ENCODE measurements at places on chromosomes 6 and 20. TPM values are rescaled to one million over a fixed set of nuclear protein-coding genes. Genes with fewer than 3 reads are reported as not detected.

DNMT3B gene
- 0.93 TPM for total RNA-seq

- peak overlapping the region; percentile 49 for H3K4me3 ChIP-seq
- H3K36me3 ChIP-seq, result no peaks in the 10 kb centered on the region
- no peaks in the 10 kb centered on the region for H3K27me3 ChIP-seq
- peak overlapping the region; percentile 69 for H3K27ac ChIP-seq
Measured at GRCh38 chr20:23143098-23143497, 57.0 kb upstream of the CD93 start.

DNA sequence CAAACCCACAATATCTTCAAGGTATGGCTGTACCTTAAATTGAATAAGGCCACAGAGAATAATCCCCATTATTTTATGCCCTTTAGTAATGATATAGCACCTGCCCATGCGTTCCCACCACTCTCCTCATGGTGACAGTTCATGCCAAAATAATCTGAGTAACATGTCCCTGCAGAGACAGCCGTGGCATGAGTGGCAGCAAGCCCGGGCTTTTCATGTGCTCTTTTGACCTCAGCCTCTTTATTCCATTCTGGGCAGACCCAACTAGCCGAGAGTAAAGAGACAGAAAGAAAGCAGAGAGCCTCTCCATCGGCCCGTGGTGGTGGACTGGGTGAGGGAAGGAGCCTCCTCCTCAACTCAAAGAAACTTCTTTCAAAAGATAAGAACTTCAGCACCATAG is 19.9 kb upstream of the POPDC3 start:
- H3K27ac ChIP-seq, result no peak overlapping the region
- H3K36me3 ChIP-seq, result no peaks in the 10 kb centered on the region
- H3K27me3 ChIP-seq, result no peaks in the 10 kb centered on the region
- peaks cover 21% of the 10 kb centered on the region for H3K4me1 ChIP-seq
- H3K4me3 ChIP-seq, result no peak overlapping the region

GRCh38 chr20:13656721-13657368 is 18.1 kb upstream of the TASP1 start:
- H3K27me3 ChIP-seq, result peaks cover 6% of the 10 kb centered on the region
- no peak for DNase-seq
- no peaks in the 10 kb centered on the region for H3K36me3 ChIP-seq
- H3K4me1 ChIP-seq, result no peaks in the 10 kb centered on the region

- peak overlapping the region; percentile 76 for H3K4me3 ChIP-seq
- H3K27ac ChIP-seq, result no peak overlapping the region
- DNase-seq, result no peak
Measured at GRCh38 chr20:58179083-58179431, 49.4 kb downstream of the ANKRD60 start.

SRSF3 gene
- total RNA-seq, result 276 TPM

DNA sequence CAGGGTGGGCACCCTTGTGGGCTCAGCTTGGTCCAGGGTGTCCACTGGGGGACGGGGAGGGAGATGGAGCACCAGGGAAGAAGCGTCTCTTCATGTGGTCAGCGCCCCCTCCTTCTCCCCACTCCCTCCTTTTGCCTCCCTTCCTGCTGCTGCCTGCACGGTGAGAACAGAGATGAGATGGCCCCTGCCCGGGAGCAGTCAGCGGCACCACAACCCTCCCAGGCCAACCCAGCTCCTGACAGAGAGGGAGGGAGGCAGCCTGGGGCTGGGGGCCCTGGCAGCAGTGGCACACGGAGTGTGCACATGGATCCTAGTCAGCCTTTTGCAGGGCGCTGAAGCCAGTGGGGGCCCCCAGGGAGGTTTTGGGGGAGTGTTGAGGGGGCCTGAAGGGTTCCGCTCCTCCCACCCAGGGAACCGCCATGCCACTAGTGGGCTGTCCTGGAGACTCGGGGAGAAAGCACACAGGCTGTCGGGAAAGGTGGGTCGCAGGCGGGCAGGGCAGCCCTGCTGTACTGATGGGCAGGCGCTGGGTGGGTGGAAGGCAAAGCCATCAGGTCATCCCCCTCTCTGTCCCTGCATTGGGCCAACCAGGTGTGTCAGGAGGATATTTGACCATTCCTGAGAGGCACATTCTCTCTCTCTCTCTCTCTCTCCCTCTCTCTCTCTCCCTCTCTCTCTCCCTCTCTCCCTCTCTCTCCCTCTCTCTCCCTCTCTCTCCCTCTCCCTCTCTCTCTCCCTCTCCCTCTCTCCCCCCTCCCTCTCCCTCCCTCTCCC is 94.3 kb upstream of the BHLHE23 start:
- no peak overlapping the region for H3K27ac ChIP-seq
- no peaks in the 10 kb centered on the region for H3K4me1 ChIP-seq
- H3K36me3 ChIP-seq, result no peaks in the 10 kb centered on the region
- H3K27me3 ChIP-seq, result peaks cover 13% of the 10 kb centered on the region

SLC52A3 gene
- not detected for total RNA-seq

GRCh38 chr6:75143191-75143590 is 62.7 kb downstream of the COL12A1 start:
- peak; percentile 81 for DNase-seq
- H3K4me3 ChIP-seq, result no peak overlapping the region
- H3K27ac ChIP-seq, result no peak overlapping the region
- H3K36me3 ChIP-seq, result peaks cover 37% of the 10 kb centered on the region
- no peaks in the 10 kb centered on the region for H3K27me3 ChIP-seq

DEFB132 gene
- not detected for total RNA-seq

GRCh38 chr20:15018966-15019365 is 681.6 kb upstream of the FLRT3 start:
- no peak overlapping the region for H3K27ac ChIP-seq
- H3K4me1 ChIP-seq, result no peaks in the 10 kb centered on the region
- DNase-seq, result no peak
- H3K36me3 ChIP-seq, result no peaks in the 10 kb centered on the region
- no peaks in the 10 kb centered on the region for H3K27me3 ChIP-seq

DNA sequence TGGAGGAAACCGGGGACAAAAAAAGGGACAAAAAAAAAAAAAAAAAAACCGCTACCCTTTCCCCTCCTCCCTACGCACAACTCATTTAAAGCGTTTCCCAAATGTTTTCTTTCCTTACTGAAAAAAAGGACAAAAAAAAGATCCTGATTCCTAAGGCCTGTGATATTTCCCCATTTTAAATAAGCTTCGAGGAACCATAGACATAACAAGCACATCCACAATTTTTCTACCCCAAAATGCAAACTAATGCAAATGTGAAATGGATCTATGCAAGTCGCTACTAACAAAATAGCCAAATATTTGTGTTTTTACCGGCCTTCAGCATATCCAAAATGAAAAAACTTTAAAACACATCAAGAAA is 1.4 kb upstream of the ZNF217 start:
- DNase-seq, result no peak
- H3K4me3 ChIP-seq, result peak overlapping the region; percentile 85
- H3K27me3 ChIP-seq, result peaks cover 5% of the 10 kb centered on the region
- H3K27ac ChIP-seq, result peak overlapping the region; percentile 91

DNA sequence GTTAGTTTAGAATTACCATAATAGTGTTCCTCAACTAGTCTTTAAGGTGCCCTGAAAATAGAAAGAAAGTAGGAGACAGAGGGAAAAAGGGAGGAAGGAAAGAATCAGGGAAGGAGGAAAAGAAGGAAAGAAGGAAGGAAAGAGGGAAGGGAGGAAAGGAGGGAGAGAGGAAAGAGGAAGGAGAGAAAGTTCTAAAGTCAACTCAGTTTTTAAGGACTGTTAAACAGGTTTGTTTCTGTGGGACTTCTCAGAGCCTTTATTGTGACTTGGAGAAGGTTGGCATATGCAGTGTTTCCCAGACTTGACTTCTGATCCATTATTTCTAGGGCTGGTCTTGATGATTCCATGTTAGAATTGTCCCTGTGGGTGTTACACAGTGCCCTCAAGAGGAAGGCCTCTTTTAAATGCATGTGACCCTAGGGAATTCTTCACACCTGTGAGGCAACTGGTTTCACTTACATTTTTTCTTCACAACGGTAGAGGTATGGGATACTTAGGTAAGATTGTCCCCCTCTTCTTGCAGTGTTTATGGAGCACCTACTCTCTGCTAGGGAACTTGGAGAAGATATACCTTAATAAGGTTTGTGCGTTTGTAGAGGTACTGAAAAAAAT is 132.7 kb upstream of the GMDS start:
- no peaks in the 10 kb centered on the region for H3K36me3 ChIP-seq
- H3K4me3 ChIP-seq, result no peak overlapping the region

- H3K27ac ChIP-seq, result no peak overlapping the region
- peaks cover 5% of the 10 kb centered on the region for H3K4me1 ChIP-seq
- no peak for DNase-seq
- no peaks in the 10 kb centered on the region for H3K36me3 ChIP-seq
- H3K27me3 ChIP-seq, result peaks cover 23% of the 10 kb centered on the region
- no peak overlapping the region for H3K4me3 ChIP-seq
Measured at GRCh38 chr20:32538526-32538939, 46.6 kb downstream of the NOL4L start.

DNA sequence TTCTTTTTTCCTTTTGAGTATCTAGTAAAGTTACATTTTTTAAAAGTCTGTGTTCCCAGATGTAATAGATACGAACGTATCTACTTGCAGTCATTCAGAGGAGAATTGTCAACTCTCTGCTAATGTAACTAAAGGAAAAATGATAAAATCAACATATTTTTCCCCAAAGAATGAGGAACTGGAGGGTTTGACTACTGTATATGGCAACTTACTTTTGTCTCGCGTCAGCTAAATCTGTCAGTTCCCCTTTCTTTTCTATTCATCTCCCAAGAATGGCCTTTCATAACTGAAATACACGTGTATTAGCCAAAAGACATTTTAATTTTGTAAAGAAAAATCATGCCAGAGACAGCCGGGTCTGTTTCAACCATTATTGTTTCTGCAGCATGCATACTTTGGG is 5.4 kb downstream of the EYA2 start:
- H3K27ac ChIP-seq, result no peak overlapping the region
- DNase-seq, result no peak
- peaks cover 48% of the 10 kb centered on the region for H3K27me3 ChIP-seq
- H3K36me3 ChIP-seq, result no peaks in the 10 kb centered on the region
- H3K4me3 ChIP-seq, result no peak overlapping the region

DNA sequence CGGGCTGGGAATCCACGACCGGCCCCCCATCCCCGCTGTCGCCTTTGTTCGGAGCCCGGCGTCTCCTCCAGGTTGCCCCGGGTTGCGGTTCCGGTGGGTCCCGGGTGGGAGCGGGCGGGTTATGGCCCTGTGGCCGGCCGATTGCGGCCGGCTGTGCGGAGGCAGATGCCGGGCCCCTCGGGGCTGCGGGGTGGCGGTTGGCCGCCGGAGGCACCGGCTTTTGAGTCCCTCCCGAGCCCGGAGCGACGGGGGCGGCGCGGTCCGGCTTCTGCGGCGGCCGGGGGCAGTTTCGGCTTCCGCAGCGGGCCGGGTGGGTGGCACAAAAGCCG is 431 bp downstream of the LOC128125822 start:
- peaks cover 7% of the 10 kb centered on the region for H3K27me3 ChIP-seq
- H3K27ac ChIP-seq, result peak overlapping the region; percentile 92
- no peak for DNase-seq
- H3K36me3 ChIP-seq, result peaks cover 29% of the 10 kb centered on the region

GRCh38 chr6:111686249-111686931 is 80.7 kb upstream of the TRAF3IP2 start:
- H3K4me3 ChIP-seq, result no peak overlapping the region
- no peak overlapping the region for H3K27ac ChIP-seq
- H3K36me3 ChIP-seq, result peaks cover 45% of the 10 kb centered on the region
- peaks cover 2% of the 10 kb centered on the region for H3K27me3 ChIP-seq
- H3K4me1 ChIP-seq, result peaks cover 24% of the 10 kb centered on the region

- peak overlapping the region; percentile 70 for H3K4me3 ChIP-seq
- H3K36me3 ChIP-seq, result peaks cover 8% of the 10 kb centered on the region
- DNase-seq, result peak; percentile 62
- H3K4me1 ChIP-seq, result peaks cover 63% of the 10 kb centered on the region
Measured at GRCh38 chr20:1401451-1401907, 8.6 kb upstream of the FKBP1A start.

DNA sequence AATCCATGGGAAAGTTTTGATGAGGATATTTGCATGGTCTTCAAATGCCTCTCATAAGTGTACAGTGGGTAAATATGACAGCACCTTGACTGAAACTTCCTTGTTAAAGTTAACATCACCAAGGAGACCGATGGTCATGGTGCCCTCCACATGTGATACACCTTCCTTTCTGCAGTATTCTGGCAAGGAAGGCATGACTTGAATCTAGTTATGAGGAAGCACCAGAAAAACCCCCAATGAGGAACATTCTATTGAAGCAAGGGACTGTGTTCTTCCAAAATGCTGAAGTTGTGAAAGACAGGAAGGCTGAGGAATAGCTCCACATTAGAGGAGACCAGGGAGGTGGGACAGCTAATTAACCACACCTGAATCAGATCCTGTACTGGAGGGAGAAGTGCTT is 118.3 kb downstream of the SLC24A3 start:
- H3K27ac ChIP-seq, result no peak overlapping the region
- H3K4me1 ChIP-seq, result no peaks in the 10 kb centered on the region
- no peak for DNase-seq

GRCh38 chr20:47293631-47294030 is 62.9 kb downstream of the ZMYND8 start:
- H3K4me3 ChIP-seq, result no peak overlapping the region
- H3K27me3 ChIP-seq, result no peaks in the 10 kb centered on the region
- H3K36me3 ChIP-seq, result peaks cover 72% of the 10 kb centered on the region
- H3K27ac ChIP-seq, result no peak overlapping the region
- no peak for DNase-seq

GRCh38 chr6:27156874-27157458 is 90.5 kb upstream of the PRSS16 start:
- peaks cover under 1% of the 10 kb centered on the region for H3K27me3 ChIP-seq
- DNase-seq, result no peak
- H3K27ac ChIP-seq, result no peak overlapping the region
- peaks cover 31% of the 10 kb centered on the region for H3K4me1 ChIP-seq
- H3K36me3 ChIP-seq, result no peaks in the 10 kb centered on the region
- H3K4me3 ChIP-seq, result peak overlapping the region; percentile 89

OR2J3 gene
- not detected for total RNA-seq

DNA sequence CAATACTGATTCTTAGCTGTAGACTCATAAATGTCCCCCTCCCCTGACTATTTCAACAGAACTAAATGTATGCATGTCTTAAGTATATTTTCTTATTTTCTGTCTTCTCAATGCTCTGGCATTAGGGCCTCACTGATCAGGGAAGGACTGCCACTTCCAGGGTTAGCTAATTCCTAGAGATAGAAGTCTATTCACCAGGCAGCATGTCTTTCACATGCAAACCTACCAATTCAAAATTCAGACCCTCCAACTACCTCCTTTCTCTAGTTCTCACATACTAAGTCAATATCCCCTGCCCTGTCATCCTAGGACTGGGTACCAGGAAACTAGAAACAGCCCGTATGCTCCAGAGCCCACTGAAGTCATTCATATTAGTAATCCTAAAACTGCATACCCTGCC is 132.3 kb downstream of the RALGAPA2 start:
- H3K4me3 ChIP-seq, result no peak overlapping the region
- DNase-seq, result no peak
- H3K4me1 ChIP-seq, result no peaks in the 10 kb centered on the region
- H3K27me3 ChIP-seq, result no peaks in the 10 kb centered on the region

EFCAB8 gene
- not detected for total RNA-seq

DNA sequence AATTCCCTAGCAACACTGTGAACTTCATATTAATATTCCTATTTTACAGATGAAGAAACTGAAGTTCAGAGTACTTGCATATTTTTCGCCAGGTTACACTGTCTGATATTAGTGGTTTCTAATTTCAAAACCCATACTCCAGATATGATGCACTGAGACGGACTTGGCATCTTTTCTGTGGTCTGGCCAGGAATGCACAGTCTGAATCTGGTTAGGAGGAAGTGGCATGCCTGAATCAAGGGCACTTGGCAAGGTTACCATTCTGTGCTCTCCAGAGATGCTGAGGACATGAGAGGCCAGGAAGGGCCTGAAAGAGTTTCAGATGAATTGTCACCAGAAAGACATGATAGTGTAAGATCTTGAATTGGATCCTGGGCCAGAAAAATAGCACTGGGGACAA is 150.1 kb downstream of the HAO1 start:
- no peaks in the 10 kb centered on the region for H3K27me3 ChIP-seq
- no peaks in the 10 kb centered on the region for H3K4me1 ChIP-seq
- no peak for DNase-seq
- H3K4me3 ChIP-seq, result no peak overlapping the region
- no peaks in the 10 kb centered on the region for H3K36me3 ChIP-seq

Data from HFFc6 (cell line).